Activated CD4-positive, alpha-beta T cell treated with anti-CD3 and anti-CD28 coated beads, Interleukin-2, Interleukin-4, amounts not matched to agents 100 ng/mL and 50 ng/mL, durations not matched to agents 16 hours and 8 hours (primary cell): ENCODE measurements at places on chromosomes 11 and 22.

- DNase-seq: no peak
These were observed 22.2 kb downstream of the SGSM3 start for GRCh38 chr22:40392618-40393017.

DNA sequence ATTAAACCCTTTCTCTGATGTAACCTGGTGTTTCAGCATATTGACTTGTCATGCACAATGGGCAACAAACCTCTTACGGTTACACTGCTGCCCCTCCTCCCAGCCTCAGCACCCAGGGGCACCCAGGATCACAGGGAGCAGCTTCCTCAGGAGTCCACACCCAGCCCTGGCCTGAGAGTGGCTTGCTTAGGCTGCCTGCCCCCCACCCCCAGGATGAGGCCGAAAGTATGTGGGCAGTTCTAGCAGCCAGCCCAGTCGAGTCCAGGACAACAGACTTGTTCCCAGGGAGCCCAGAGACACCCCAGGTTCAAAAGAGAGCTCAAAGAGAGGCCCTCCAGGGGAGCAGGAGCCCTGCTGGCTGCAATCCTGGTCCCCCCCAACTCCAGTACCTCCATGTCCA is 108.1 kb upstream of the THY1 start:
- no peak for DNase-seq

GRCh38 chr11:134120921-134121526 is 52.2 kb downstream of the JAM3 start:
- DNase-seq: no peak

DNA sequence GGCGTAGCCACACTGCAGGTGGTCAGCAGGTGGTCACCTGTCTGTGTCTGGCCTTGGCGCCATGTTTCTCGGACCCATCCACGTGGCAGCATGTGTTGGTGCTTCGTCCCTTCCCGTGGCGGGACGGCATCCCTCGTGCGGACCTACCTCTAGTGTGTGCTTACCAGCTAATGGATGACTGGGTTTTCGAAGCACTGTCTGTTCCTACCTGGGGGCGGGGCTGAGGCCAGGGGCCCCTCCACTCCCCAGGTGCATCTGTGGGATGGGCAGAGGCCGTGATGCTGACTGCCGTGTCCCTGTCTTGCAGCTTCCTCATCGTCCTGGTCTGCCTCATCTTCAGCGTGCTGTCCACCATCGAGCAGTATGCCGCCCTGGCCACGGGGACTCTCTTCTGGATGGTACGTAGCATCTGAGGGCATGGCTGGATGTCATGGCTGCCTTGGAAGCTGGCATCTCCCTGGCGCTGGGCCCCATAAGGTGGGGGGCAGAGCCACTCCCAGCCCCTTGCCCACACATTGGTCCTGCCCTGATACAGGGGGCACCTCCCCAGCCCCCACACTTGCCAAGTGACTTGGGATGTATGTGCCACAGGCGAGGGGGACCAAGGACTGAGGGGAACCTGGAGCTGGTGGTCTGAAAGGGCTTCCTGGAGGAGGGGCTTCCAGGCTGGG is 82.9 kb downstream of the KCNQ1 start:
- no peak for DNase-seq

DNA sequence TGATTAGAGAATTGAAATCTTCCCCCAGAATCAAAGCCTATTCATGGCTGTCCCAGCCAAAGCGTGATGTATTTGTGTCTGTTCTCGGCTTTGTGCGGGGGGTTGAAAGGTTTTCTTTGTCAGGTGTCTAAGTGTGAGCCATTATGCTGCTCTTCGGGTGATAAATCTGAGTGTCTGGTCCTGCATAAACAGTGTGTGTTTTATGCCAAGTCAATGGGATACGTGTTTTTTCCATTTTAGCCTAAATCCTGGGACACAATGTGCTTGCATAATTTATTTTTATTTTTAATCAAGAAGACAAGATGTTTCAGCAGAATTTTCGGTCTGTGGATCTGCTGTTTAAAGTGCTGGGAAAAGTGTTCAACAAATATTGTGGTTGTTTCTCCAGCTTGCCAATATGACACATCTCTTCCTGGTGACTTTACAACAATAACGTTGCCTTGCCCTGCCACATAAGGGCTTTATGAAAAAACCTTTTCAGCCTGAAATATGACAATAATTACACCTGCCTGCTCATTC is 267.8 kb downstream of the TBC1D22A start:
- DNase-seq: no peak

DNA sequence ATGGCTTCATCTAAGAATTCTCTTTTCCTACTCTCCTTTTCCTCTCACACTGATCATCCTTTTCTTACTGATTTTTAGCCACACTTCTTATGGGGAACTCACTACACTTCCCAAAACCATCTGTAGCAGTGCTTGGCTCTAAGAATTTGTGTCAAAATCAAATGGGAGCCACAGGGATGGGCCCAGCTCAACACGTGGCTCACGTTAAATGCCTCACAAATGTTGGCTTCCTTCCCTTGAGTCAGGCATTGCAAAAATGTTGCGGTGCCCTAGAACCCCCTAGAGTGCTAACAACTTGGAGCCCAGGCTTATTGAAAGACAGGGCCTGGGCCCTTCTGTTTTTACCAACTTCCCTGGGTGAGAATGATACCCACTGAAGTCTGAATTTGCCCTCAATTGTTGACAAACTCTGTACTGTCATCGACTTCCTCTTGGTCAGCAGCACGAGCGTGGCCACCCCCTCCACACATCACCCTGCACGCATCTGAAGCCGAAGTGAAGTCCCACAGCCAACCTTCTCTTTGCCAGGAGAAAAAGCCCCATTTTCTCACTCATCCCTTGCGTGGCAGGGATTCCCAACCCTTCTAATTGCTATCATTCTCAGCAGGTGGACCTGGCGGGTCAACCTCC is 69.7 kb downstream of the ELFN2 start:
- DNase-seq: no peak

GRCh38 chr11:5922749-5923426 is 19.2 kb upstream of the OR56A3 start:
- DNase-seq: peak; percentile 68

- no peak for DNase-seq
These were observed 38.1 kb upstream of the ST14 start for GRCh38 chr11:130121445-130121978.

DNA sequence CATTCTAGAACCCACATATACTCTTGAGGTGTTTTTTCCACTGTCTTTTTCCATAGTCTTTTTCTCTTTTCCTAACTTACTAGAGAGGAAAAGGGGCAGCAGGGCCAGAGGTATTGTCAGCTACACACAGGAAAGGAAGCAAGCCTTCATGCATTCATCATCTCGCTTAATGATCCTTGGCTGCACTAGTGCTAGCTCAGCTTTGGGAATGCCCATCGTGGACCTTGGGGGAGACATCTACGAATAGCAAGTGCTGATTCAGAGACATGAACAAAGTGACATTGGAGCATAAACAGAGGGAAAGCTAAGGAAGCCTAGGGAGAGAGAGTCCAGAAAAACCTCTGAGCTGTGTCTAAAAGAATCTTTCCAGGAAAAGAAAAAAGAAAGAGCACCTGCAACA is 466.3 kb upstream of the ARHGAP42 start:
- DNase-seq: no peak

GRCh38 chr11:34492806-34493414 is 20.7 kb downstream of the ELF5 start:
- DNase-seq: peak; percentile 42

DNA sequence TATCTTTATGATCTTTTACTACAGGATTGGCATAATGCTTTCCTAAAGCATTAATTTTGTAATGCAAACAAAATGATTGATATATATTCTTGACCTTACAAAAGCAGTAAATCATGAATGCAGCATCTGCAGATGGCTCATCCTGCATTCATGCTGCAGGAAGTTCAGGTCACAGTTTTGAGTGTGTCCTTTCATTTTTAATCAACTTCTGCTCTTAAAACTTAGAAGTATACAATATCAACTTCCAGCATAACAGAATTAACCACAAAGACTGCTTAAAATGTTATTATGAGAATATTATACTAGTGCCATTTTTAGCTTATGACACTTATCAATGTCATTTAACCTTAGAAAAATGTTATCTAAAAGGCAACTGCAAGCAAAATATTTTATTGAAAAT is 54.0 kb downstream of the SLC36A4 start:
- peak; percentile 52 for DNase-seq

GRCh38 chr22:46276563-46276962 is 8.8 kb downstream of the TTC38 start:
- DNase-seq: no peak

DNA sequence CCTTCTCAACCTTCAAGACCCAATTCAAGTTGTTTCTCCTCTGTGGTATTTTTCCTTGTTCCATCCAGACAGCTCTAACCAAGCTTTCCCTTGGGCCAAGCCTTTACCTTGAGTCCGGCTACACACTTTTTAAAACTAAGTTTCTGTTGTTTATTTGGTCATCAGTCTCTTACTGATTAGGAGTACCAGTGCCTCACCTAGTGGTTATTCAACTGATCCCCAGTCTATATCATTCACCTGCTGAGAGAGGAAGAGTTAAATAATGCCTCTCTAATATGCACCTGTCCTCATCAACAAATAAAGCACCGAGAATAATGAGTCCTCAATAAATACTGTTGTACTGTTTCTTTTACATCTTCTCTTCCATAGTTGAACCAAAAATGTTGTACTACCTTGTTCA is 160.8 kb downstream of the MSANTD4 start:
- no peak for DNase-seq
